ENCODE measurements at places on chromosomes 13 and 19.

- DNase-seq = no peak
Measured at GRCh38 chr19:51735759-51736449, 12.1 kb upstream of the HAS1 start.

- no peak for DNase-seq
Measured at GRCh38 chr13:102273111-102273510, 128.7 kb downstream of the FGF14 start.

DNA sequence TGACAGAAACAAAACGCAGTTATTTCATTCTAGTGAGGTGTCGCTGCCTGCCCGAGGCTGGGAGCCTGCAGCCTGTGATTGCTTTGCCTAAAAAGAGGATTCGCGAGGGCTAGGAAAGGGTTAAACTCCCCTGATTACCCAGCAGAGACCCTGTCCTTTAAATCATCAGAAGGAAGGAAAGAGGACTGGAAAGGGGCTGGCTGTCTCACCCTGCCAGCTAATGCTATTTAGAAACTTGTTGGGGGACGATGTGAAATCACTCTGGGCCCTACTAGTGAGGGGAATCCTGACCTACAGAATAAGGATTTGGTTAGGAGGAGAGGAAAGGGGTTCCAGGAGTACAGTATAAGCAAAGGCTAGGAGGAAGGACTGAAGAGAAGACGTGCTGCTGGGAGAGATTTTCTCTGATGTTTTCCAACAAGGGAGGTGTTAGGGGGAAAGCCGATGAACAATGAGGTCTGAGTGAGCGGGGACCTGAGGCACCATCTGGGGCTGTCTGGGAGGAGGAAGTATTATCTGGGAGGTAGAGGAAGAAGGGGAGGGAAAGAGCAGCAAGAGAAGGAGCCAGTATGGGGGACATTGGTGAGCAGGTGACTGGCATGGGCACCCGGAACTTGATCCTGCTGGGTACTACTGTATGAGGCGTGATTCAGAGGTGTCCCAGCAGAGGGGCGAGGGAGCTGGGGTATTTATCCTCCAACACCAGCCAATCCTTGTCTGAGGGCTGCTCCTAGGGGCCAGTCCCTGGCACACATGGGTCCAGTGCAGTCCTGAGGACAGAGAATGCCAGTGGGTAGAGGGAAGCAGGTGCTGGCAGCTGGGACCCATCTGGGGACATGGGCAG lies 55.7 kb upstream of the PTPRS start:
- DNase-seq = no peak

GRCh38 chr13:77448689-77449088 lies 86.8 kb upstream of the SCEL start:
- DNase-seq = no peak

GRCh38 chr13:102235689-102236088 lies 166.2 kb downstream of the FGF14 start:
- DNase-seq = no peak

GRCh38 chr13:43522788-43523187 lies 264.0 kb downstream of the ENOX1 start:
- no peak for DNase-seq

GRCh38 chr13:50379584-50379983 lies 364.3 kb downstream of the KCNRG start:
- DNase-seq = no peak

- DNase-seq = no peak
Measured at GRCh38 chr13:75468098-75468497, 13.9 kb downstream of the TBC1D4 start.

GRCh38 chr19:35442091-35442490 lies 6.0 kb upstream of the FFAR2 start:
- no peak for DNase-seq

GRCh38 chr19:41695745-41696144 lies 7.7 kb upstream of the CEACAM7 start:
- DNase-seq = no peak

Measured in right hindlimb (tissue), 1 donor.